ENCODE measurements at places on chromosomes 2 and 18.

GRCh38 chr2:55165626-55166025 lies 66.5 kb downstream of the CLHC1 start:
- no peak for DNase-seq

- no peak for DNase-seq
Measured at GRCh38 chr2:120258196-120258595, 5.5 kb downstream of the RALB start.

DNA sequence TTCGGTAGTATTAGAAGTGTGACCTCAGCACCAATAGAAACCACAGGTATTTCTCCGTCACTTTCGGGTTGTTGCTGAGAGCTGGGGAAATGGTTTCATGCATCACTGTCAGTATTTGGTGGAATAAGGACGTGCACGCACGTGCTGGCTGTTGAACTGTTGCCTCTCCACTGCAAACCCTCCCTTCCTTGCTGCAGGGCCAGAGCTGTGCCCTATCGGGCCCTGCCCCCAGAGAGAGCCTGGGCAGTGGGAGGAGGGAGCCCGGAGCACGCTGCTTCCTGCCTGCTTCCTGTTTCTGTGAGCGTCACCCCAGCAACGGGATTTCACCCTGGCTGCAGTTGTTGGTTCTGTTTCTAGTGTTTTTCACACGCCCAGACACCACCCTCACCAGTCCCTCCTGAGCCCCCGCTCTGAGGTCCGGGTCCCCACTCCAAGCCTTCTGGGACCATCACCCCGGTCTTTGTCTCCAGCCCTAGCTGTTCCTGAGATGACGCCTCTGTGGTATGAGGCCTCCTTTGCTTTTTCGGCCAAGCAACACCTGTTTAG lies 47.4 kb downstream of the LRRFIP1 start:
- DNase-seq = peak; percentile 94

- DNase-seq = no peak
Measured at GRCh38 chr2:207370646-207371045, 159.1 kb upstream of the CREB1 start.

DNA sequence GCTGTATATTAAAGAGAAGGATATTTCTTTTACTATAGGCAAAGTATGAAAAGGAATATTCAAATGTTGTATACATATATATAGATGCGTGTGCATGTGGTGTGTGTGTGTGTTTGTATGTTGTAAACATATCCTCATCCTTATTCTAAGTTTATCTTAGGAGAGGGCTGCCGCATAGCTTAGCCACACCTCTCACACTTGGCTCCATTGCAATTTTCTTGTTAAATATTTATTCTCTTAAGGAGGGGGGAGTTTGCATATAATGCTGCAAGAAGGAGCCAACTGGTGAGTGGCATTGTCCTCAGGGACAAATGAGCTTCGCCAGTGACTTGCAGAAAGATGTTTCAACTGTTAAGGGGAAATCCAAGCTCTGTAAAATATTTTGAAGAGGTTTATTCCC lies 360.1 kb upstream of the RND3 start:
- no peak for DNase-seq

Data from CD4-positive, alpha-beta T cell treated with Interleukin-15 for 4 hours (primary cell).